ENCODE measurements at places on chromosomes 1 and 21.
A peak's percentile ranks its signal among the peaks of the same experiment; 100 is the strongest.

GRCh38 chr1:45942411-45942810 lies 139.0 kb downstream of the MAST2 start:
- DNase-seq: no peak

- DNase-seq: no peak
These were observed 220.4 kb downstream of the ZP4 start for GRCh38 chr1:237670302-237670701.

- no peak for DNase-seq
These were observed 29.7 kb downstream of the COA6 start for GRCh38 chr1:234402939-234403338.

DNA sequence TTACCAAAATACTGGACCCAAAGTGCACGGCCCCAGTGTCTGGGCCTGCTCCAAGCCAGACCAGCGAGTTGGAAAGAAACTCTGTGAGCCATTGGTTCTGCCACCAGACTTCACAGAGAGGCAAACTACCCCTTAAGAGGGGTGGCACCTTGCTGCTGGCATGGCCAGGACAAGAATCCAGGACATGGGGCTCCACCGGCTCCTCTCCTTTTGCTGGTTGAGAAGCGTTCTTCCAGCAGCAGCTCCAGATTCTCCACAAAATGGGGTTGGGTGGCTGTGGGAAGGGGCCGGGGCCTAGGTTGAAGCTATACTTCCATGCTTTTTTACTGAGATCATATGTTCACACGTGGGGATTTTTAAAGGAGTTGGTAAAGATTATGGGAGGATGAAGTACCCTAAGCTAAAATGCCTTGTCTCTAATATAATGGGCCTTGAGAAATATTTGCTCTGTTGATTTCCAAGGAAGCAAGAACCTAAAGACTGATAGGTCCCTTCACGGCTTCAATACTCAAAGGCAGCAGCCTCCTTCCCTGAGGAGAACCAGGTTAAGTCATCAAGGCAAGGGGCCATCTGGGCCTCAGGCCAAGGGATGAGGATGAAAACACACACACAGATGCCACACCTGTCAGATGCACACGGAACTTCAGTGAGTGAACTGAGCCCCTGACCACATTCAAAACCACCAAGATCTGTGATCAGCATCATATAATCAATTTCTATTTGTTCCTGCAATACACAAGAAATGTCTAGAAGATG lies 3.1 kb downstream of the C1orf198 start:
- DNase-seq: no peak

GRCh38 chr1:220326578-220326977 lies 54.3 kb upstream of the RAB3GAP2 start:
- DNase-seq: no peak

DNA sequence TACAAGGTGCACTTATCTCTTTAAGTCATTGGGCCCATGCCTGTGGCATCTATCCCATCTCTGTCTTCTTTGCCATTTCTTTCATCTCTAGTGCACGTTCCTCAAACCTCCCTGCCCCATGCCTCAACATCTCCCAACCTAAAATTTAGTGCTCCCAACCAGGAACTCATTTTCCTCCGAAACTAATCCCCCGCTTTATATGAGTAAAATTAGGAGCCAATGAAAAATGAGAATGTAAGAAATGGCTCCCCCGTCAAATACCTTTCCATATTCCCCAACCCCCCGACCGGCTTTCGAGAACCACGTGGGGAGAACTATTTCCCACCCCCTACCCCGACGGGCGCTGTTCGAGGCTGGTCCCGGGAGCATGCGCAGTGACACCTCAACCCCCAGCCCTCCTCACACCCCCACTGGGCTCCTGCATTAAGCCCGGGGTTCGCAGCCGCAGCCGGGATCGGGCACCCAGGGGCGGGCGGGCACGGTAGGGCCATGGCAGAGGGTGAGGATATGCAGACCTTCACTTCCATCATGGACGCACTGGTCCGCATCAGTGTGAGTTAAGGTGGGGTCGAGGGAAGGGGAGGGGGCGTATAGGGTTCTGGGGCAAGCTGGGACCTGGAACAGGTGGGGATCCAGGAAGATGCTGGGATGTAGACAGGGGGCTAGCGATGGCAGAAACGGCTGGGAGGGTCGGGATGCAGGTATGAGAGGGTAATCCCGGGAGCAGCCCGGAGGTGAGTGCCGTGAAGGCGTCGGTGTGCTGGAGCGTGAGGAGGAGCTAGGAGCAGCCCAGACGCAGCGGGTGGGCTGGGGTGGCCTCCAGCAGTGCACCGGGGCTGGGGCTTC lies at the start of gene TRIM46:
TRIM46 (plus strand) TSS at position 372 of the 846 bp plus-strand sequence; CDS start at position 490, 118 bp downstream.
- peak; percentile 19 for DNase-seq

DNA sequence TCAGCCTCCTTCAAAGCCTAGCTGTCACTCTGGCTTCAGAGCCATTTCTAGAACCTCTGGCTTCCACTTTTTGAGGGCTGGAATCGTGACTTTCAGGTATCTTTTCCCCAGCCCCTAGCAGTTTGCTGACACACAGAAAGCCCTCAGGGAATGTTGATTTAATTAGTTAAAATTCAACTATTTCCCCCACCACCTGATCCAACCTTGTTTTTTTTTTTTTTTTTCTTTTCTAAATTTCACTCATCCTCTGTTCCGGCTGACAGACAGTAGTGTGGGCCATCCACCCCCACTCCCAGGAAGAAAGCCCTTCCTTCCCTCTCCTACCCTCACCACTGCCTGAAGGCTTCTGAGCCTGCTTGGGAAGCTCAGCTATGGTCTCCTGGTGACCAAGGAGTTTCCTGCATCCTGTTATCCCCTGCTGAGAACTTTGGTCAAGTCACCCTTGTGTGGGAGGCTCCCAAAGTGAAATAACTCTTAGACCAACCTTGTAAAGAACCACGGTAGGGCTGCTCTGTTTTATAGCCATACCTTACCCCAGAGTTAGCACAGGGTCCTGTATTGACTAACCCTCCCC lies 29.4 kb downstream of the KCNJ6 start:
- DNase-seq: no peak

GRCh38 chr1:21164266-21164665 lies 12.4 kb downstream of the EIF4G3 start:
- no peak for DNase-seq

DNA sequence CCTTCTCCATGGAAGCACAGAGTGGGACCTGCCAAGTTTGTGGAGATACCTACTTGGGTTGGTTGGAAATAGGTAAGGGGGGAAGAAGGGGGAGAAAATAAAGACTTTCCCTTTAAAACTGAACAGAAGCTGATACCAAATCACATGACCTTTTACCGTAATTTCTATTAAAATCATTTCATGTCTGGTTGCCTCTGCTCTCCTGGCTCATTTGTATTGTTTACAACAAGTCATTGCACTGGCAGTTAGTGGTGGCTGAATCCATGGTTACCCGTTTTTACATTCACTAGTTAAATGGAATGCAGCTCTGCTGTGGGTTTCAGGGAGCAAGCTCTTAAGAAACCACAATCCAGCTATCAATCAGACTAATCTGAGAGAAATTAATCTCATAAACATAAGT lies 353.7 kb upstream of the ESRRG start:
- peak; percentile 61 for DNase-seq

DNA sequence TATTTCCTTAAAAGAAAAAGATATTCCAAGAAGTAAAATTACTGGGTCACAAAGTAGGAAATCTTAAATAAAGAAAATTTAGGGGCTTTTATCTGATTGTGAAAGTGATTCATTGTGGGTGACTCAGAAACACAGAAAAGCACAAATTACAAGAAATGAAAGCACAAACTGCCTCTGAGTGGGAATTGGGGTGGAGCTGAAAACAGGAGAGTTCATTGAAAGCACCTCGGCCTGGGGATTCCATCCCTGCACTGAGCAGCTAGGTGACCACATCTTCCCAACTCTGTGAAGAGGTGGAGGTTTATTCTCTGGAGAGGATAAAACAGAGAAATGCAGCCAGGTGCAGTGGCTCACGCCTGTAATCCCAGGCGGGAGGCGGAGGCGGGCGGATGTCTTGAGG lies 7.4 kb downstream of the GJA4 start:
- DNase-seq: no peak

DNA sequence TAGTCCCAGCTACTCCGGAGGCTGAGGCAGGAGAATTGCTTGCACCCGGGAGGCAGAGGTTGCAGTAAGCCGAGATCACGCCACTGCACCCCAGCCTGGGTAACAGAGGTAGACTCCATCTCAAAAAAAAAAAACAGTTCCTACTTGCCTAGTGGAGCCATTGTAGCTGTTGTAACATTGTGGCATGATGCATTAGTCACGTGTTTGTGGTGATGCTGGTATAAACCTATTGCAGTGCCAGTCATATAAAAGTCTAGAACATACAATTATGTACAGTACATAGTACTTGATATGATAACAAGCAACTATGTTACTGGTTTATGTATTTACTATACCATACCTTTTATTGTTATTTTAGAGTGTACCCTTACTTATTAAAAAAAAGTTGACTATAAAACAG lies 16.2 kb downstream of the KYAT3 start:
- DNase-seq: no peak

- no peak for DNase-seq
These were observed 83.4 kb downstream of the SMYD2 start for GRCh38 chr1:214364386-214364785.

- DNase-seq: no peak
These were observed 75.6 kb downstream of the PLA2G4A start for GRCh38 chr1:186904361-186904760.

GRCh38 chr21:42124826-42125570 lies 53.9 kb downstream of the UMODL1 start:
- DNase-seq: no peak

- no peak for DNase-seq
These were observed 172.6 kb downstream of the SLC44A5 start for GRCh38 chr1:75438355-75438754.
